Thyroid gland (tissue), 4 donors: ENCODE measurements at places on chromosomes 7 and 10. TPM values are rescaled to one million over a fixed set of nuclear protein-coding genes. Genes with fewer than 3 reads are reported as not detected.
A peak's percentile ranks its signal among the peaks of the same experiment; 100 is the strongest.

WNT2 gene
- not detected for total RNA-seq

ASB10 gene
- not detected for total RNA-seq

HSPA12A gene
- total RNA-seq = 32.7 TPM

GRCh38 chr10:21398563-21399231, 126.8 kb downstream of the SKIDA1 start:
- DNase-seq = no peak
- H3K27me3 ChIP-seq = no peaks in the 10 kb centered on the region
- no peaks in the 10 kb centered on the region for H3K36me3 ChIP-seq
- no peak overlapping the region for H3K27ac ChIP-seq
- no peaks in the 10 kb centered on the region for H3K4me1 ChIP-seq
- H3K4me3 ChIP-seq = no peak overlapping the region

DNA sequence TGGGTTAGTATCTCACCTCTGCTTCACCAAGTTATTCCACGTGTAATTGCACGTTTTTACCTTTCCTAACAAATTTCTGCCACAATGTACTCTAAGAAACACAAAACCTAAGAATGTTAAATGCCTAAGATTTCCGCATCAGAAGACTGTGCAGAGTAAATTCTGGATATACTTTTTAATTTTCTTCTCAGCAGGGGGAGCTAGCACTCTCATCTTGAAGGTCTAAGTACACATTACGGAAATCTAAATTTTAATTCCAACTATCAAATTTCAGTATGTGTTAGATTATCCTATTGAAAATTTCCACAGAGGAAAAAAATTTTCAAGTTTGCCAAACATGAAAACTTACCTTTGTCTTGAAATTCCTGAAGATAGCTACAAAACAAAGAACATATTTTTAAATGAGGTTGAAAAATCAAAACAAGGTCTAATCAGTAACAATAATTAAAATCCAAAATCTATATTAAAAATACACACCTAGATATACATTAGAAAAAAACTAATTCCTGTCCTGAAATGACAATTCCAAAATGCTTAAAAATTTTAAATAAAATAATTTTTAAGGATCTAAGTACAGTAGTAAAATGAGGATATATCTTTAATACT, 10.5 kb downstream of the SKAP2 start:
- no peak for DNase-seq
- H3K4me3 ChIP-seq = no peak overlapping the region

GRCh38 chr10:104057717-104058116, 28.0 kb downstream of the COL17A1 start:
- no peak overlapping the region for H3K27ac ChIP-seq
- no peaks in the 10 kb centered on the region for H3K4me1 ChIP-seq
- no peak for DNase-seq
- no peaks in the 10 kb centered on the region for H3K36me3 ChIP-seq

- no peak for DNase-seq
- no peaks in the 10 kb centered on the region for H3K36me3 ChIP-seq
- H3K4me1 ChIP-seq = no peaks in the 10 kb centered on the region
- H3K27ac ChIP-seq = no peak overlapping the region
- H3K27me3 ChIP-seq = no peaks in the 10 kb centered on the region
Measured at GRCh38 chr10:71564194-71564820, 155.3 kb downstream of the C10orf105 start.

- H3K36me3 ChIP-seq = peaks cover 31% of the 10 kb centered on the region
- DNase-seq = no peak
- H3K27ac ChIP-seq = peak overlapping the region; percentile 61
- H3K4me1 ChIP-seq = peaks cover 10% of the 10 kb centered on the region
- H3K27me3 ChIP-seq = no peaks in the 10 kb centered on the region
- H3K4me3 ChIP-seq = no peak overlapping the region
Measured at GRCh38 chr10:103448746-103449145, 3.4 kb downstream of the CALHM2 start.

DNA sequence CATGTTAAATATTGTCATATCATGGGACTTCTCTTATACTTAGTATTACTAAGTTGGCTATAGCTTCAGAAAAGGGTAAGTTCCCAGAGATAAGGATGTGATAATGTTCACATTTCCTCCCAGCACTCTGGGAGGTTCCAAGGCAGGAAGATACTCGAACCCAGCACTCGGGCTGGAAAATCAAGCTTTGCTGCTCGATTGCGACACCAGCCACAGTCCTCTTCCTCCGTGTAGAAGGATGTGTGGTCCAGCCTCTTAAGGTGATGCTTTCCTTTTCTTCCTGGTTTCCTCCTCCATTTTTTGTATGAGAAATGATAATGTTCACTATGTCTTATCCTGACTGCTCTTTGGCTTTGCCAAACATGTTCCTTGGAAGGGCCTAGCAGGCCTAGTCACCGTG, 3.2 kb downstream of the BMS1 start:
- H3K27me3 ChIP-seq = no peaks in the 10 kb centered on the region
- no peak overlapping the region for H3K4me3 ChIP-seq
- H3K27ac ChIP-seq = no peak overlapping the region
- H3K4me1 ChIP-seq = peaks cover 5% of the 10 kb centered on the region

- no peak overlapping the region for H3K4me3 ChIP-seq
- no peaks in the 10 kb centered on the region for H3K27me3 ChIP-seq
- no peak overlapping the region for H3K27ac ChIP-seq
- DNase-seq = no peak
Measured at GRCh38 chr10:117198088-117198487, 799 bp downstream of the KCNK18 start.
